ENCODE measurements at places on chromosomes 6 and 20. TPM values are rescaled to one million over a fixed set of nuclear protein-coding genes. Genes with fewer than 3 reads are reported as not detected.

The ATP9A gene
- total RNA-seq = 0.76 TPM

DNA sequence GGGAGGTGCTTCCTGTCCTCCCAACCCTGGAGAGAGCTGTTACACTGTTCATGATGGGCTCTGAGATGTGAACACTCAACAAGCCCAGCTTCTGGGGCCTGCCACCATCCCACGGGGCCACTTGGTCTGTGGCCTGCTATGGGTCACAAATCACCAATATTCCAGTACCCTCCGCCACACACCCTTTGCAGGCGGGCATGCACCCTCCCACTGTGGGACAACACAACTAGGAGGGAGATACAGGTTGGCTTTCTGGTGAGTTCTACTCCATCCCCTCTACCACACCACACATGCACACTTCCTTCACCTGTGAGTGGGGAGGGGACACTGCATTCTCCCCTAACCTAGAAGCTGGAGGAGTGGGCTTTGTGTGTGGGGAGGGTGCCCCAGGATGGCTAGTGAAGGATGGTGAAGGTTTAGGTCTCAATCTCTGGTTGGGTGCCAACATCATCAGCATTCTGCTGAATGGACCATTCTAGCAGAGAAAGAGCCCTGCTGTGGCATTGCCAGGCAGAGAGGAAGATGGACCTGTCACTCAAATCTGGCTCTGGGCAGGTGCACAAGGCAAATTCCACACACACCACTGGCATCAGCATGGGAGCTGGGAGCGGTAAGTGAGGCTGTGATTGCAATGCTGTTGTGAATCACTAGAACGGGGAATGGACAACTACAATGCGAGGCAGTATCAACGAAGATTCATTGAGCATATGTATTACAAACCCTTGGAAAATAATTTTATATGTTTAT is 175.1 kb downstream of the THBS2 start:
- no peaks in the 10 kb centered on the region for H3K4me1 ChIP-seq
- no peaks in the 10 kb centered on the region for H3K36me3 ChIP-seq
- no peak for DNase-seq
- no peaks in the 10 kb centered on the region for H3K27me3 ChIP-seq
- no peak overlapping the region for H3K4me3 ChIP-seq

DNA sequence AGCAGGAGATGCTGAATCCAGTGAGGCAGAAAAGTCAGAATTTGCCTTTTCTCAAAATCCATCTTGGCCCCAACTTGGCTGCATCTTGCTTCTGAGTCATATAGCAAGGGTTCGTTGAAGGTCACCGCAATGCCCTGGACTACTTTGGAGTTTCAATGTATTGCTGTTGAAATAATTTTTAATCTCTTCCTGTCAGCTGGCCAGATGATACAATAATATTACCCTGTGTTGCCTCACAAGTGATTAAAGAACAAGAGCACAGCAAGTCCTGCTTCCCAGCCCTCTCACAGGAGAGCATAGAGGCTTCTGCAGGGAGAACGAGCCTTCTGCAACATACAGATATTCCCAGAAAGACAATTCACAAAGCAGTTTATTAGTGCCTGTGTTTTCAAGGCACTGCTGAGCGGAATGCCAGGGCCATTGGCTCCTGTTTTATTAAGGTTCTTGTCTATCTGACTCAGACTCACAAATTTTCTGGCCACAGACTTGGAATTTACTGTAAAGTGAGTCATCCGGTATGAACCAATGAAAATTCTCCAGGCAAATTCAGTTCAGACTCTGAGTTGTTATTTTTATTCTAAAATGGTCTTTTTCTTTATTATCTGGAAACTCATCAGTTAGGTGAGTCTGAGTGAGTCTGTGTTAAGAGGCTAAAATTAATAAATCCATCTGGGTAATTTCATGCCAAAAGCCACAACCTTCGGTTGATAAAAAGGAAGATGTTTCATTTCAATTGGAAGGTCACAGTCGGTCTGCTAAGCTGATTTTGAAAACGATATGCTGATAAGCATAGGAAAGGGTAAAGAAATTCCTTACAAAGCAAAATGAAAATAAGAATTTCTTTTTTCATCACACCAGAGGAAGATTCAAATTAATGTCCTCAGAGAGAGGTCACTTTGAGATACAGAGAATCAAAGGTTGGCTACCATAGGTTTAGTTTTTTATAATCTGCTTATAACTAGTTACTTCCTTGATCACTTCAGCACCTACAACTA is 289.4 kb upstream of the STXBP5 start:
- no peak for DNase-seq
- no peak overlapping the region for H3K27ac ChIP-seq
- H3K4me3 ChIP-seq = no peak overlapping the region

- no peak for DNase-seq
- no peak overlapping the region for H3K4me3 ChIP-seq
- H3K36me3 ChIP-seq = no peaks in the 10 kb centered on the region
- no peaks in the 10 kb centered on the region for H3K4me1 ChIP-seq
- H3K27ac ChIP-seq = no peak overlapping the region
Measured at GRCh38 chr20:49203746-49204145, 15.5 kb upstream of the DDX27 start.

- no peak overlapping the region for H3K4me3 ChIP-seq
- DNase-seq = no peak
- peaks cover 3% of the 10 kb centered on the region for H3K27me3 ChIP-seq
Measured at GRCh38 chr6:29528300-29528931, 31.1 kb downstream of the UBD start.

DNA sequence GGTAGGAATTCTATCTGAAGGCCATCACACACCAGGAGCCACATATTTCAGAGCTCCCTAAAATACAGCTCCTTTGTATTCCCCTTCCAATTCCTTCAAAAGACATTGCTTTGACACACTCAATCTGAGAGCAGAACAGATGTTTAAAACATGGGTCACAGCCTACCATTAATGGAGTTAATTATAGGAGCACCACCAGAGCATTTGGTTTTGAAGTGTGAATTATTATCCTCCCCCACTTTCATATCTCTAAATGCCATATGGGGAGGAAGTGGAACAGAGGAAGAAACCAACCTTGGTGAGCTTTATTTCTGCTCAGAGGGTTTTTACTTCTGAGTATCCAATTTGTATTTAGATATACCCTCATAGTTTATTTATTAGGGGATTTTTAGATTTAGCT is 50.7 kb upstream of the TNFRSF21 start:
- no peak overlapping the region for H3K27ac ChIP-seq
- DNase-seq = no peak
- H3K4me1 ChIP-seq = no peaks in the 10 kb centered on the region

Data from CD4-positive, CD25-positive, alpha-beta regulatory T cell (primary cell).